ENCODE measurements at places on chromosomes 5 and 9.
A peak's percentile ranks its signal among the peaks of the same experiment; 100 is the strongest.

GRCh38 chr9:136231478-136232297, 13.9 kb downstream of the QSOX2 start:
- no peak for DNase-seq

DNA sequence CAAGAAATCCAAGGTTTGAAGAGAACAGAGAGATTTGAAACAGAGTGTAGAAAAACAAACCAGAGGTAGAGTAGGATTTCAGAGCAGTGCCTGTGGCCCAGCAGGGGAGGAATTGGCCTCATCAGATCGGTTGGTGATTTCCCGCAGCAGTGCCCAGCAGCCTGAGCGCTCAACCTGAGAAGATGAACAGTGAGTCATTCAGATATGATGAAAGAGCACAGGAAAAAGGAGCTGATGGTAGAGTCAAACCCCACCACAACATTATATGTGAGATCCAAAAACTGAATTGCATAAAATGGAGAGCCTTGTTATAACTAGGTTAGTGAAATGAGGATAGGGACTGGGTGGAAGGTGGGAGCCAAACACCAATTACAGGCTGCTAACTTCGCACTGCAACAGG, 248.9 kb downstream of the PIK3R1 start:
- DNase-seq = peak; percentile 41

- DNase-seq = no peak
Observed at GRCh38 chr9:80025796-80026520, 454.2 kb downstream of the TLE4 start.

DNA sequence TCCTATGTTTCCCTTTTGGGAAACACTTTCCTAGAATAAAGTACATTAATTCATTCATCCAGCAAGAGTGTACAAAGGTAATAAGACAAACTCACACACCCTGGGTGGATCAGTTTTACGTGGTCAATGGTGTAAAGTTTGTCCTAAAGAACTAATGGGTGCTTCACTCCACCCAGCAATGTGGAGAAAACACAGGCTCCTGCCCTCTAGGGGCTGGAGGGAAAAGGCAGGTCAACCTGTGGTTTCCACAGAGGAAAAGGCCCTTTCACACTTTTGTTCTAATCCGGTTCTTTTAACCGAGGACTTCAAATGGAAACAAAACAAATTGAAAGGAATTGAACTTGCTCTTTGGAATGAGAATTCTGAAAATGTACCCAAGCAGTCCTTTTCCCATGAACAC, 80.9 kb upstream of the SPOCK1 start:
- DNase-seq = no peak

- no peak for DNase-seq
Observed at GRCh38 chr5:53749621-53750020, 189.2 kb downstream of the NDUFS4 start.

- DNase-seq = no peak
Observed at GRCh38 chr9:107054146-107054545, 191.2 kb downstream of the ZNF462 start.

- no peak for DNase-seq
Observed at GRCh38 chr9:90813046-90813445, 11.4 kb downstream of the SYK start.

- DNase-seq = no peak
Observed at GRCh38 chr9:92747459-92748232, 17.0 kb downstream of the BICD2 start.

DNA sequence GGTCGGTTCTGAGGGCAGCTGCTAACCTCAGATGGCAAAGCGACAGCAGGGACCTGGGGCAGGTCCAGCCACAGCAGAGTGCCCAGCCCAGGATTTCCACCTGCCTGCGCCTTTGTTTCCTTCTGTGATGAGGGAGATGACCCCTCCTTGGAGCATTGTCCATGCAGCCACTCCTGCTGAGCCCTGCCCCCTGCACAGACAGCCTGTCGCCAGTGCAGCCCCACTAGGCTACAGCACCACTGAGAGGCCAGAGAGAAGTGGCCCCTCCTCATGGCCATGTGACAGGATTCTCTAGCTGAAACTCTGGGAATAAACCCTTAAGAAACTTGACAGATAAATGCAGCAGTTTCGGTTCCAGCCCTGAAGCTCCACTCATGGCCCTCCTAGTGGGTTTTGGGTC, 10.5 kb upstream of the MRNIP start:
- no peak for DNase-seq

GRCh38 chr5:7436521-7436920, 40.6 kb downstream of the ADCY2 start:
- DNase-seq = no peak

DNA sequence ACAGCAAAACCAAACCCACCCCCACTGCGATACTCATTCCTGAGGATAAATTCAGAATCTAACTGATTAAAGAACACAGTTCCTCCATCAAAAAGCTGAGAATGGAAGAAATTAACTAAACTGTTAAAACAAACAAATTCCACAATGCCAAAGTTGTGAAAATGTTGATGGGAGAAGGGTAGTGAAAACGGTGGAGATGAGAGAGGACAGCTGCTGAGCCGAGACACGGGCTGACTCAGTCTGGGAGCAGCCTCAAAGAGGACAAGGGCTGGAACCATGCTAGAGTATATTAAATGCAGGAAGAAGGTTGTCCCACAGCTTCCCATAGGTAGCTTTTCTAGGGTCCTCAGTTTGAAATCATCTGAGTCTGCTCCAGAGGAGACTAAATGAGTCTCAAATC, 14.3 kb downstream of the ADAMTS12 start:
- no peak for DNase-seq

GRCh38 chr5:16160706-16161105, 18.9 kb downstream of the MARCHF11 start:
- DNase-seq = peak; percentile 37

DNA sequence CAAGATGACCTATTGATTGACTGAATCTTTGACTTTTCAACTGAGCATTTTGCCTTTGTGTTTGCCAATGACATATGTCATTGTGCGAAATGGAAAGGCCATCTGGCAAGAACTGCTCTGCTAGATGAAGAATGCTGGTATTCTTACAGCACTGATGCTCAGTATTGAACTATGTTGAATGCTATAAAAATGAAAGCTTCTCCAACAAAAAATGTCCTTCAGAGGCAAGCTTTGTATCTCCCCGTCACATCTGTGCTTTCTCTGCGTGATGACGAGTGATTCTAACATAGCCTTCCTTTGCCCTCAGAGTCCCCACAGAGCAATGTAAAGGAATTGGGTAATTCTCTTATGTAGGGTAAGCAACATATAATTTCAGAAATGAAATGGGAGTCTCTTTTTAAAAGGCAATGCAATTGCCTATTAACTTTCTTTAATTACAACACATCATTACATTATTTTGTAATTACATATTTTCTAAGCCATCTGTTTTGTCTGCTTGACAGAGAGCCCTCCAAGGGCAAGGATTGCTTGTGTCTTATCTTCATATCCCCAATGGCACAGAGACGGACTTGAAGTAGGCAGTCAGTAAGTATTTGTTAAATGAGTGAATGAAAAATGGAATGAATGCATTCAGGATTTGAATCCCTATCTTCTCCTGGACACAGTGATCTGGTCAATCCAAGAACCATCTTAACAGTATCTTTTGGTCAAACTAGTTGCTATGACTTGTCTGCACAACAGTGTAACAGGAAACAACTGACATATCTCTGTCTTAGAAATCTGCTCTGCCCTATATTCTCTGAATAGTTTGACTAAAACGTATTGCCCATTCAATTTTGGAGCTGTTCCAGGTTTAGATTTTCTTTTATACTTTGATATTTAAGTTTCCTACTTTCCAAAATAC, 46.1 kb downstream of the ENC1 start:
- peak; percentile 70 for DNase-seq

GRCh38 chr9:131801810-131802209, 61.9 kb upstream of the RAPGEF1 start:
- DNase-seq = no peak

DNA sequence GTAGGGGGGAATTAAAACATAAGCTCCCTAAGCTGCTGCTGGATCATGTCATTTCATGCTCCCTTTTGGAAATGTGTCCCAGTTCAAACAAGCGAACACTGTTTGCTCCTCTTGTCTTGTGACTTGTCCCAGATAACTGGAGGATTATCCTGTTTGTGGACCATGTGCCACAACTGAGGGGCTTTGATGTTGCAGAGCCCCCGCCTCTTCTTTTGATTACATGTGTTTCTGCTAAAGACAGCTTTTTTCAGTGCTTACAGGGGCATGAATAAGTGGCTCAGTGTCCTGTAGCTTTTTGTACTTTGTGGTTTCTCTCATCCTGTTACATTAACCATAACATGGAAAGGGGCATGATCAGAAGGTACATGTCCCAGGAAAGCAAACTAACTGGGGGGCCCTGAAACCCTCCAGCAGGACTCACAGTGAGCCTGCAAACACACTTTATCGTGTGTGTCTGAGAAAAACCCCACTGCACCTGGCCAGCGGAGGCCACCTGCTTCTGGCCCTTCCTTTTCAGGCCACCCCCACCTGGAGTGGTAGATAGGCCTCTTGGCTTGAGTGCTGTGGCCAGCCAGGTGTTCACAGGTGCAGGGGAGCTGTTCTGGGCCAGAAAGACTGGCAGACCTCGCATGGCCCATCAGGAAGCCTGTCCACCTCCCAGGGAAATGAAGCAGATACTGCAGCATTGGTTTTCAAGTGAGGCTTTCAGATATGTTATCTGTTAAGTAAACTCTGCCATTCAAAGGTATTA, 285.6 kb downstream of the FANCC start:
- DNase-seq = no peak

GRCh38 chr9:112873773-112874405, 16.8 kb downstream of the SLC46A2 start:
- DNase-seq = no peak

GRCh38 chr9:92948038-92948534, 763 bp downstream of the FGD3 start:
- DNase-seq = no peak

GRCh38 chr9:132094314-132094791, 14.7 kb upstream of the MED27 start:
- DNase-seq = peak; percentile 58

DNA sequence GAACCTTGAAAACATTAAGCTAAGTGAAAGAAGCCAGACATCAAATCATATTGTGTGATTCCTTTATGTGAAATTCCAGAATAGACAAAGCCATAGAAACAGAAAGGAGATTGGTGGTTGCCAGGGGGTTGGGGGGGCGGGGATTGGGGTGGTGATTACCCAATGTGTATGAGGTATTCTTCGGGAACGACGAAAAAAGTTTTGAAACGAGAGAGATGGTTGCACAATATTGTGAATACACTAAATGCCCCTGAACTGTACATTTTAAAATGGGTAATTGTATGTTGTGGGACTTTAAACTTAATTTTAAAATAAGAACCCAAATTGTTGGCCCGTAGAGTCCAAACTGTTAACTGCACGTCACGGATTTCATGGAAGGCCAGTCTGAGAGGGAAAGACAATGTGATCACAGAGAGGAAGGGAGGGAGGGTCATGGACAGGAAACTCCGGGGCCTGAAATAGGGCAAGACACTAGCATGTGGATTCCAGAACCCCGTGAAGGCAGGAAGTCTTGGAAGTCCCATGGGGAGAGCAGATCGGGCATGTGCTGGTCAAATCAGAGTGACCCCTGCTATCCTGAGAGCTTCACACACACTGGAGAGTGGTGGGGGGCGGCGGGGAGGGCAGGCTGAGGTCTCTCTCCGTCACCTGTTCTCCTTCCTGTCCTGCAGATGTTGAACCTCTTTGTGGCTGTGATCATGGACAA, 218.4 kb downstream of the CACNA1B start:
- DNase-seq = no peak

- DNase-seq = no peak
Observed at GRCh38 chr9:137141050-137141810, 2.3 kb downstream of the GRIN1 start.

DNA sequence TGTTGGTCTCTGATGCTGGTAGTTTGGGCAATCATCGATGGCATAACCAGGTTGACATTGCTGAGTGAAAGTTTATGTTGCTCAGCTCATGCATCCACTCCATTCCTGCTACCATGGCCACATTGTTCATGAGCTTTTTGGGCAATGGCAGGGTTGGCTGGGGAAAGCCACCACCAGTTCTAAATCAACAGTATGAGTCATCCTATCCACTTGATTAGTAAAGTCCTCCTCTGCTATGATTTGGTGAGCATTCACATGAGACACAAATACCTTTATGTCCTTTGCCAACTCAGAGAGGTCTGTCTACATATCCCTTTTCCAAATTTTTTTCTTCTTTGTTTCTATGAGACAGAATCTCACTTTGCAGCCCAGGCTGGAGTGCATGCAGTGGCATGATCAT, 129.7 kb upstream of the FBN2 start:
- no peak for DNase-seq

DNA sequence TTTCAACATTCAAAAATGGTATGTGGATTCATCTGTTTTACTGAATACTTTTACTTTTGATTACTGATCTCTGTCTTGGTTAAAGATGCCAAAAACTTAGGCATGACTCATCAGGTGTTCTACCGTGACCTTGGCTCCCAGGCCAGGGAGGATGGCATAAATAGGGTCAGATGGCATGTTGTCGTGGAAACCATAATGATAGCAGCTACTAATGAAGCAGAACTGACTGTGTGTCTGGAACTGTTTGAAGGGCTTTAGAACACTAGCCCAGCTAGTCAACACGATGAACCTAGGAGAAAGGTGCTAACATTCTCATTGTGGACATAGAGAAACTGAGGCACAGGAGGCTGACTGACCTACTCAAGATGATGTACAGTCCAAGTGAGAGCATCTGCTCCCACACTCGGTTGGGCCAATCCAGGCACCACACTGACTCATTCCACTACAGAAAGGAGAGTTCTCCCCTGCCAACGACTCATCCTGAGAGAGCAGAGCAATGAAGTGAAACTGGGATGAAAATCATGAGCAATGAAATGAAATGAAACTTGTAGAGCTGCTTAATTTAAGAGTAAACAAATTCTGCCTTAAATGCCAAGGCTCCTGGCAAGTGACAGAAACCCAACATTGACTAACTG, 116.0 kb downstream of the TENT4A start:
- no peak for DNase-seq

GRCh38 chr5:97501286-97501964, 318.4 kb upstream of the RIOK2 start:
- DNase-seq = no peak

GRCh38 chr9:77454663-77455062, 193.5 kb downstream of the GNA14 start:
- peak; percentile 65 for DNase-seq

All from brain microvascular endothelial cell (primary cell).